NB4 (cell line): ENCODE measurements at places on chromosomes 4 and X.

DNA sequence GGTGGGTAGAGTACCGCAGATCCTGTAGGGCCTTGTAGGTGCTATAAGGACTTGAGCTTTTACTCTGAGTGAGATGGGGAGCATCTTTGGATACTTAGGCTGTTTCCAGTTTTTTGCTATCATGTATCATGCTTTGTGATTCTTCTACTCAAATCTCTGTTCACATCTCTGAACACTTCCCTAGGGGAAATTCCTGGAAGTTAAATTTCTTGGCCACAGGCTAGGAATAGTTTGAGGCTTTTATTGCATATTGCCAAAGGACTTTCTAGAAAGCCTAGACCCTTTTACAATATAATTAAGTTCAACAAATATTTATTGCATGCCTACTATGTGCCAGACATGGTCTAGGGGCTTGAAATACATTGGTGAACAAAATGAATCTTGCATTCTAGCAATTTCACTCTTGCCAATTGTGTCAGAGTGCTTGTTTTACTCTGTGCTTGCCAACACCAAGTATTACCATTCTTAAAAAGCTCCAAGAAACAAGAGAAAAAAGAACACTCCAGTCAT lies 4.1 kb upstream of the PGRMC1 start:
- no peak for DNase-seq

DNA sequence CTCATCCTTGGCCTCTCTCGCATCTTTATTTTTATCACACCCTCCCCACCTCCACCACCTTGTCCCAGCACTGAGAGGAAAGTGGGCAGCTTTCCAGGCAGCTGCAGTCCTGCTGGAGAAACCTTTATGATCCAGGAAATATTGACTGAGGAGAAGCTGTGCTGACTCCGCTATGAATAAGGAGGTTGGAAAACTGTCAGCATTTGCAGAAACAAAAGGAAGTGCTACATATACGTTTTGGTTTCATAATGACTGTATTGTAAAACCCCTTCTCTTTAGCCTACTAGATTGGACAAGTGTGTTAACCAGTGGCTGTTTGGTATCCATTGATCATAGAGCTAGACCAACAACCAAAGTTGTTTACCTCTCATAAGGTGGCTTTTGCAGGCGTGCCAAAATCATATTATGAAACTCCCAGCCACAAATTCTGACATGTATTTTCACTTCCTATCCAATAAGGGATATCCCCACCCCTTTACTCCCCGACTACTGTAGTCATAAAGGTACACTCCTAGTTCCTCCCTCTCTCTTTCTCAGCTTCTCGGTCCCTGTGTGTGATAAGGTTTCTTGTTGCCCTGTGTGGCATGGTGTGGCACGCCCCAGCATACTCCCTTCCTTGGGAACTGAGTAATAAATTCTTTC lies 88.4 kb downstream of the GPR143 start:
- no peak for DNase-seq

DNA sequence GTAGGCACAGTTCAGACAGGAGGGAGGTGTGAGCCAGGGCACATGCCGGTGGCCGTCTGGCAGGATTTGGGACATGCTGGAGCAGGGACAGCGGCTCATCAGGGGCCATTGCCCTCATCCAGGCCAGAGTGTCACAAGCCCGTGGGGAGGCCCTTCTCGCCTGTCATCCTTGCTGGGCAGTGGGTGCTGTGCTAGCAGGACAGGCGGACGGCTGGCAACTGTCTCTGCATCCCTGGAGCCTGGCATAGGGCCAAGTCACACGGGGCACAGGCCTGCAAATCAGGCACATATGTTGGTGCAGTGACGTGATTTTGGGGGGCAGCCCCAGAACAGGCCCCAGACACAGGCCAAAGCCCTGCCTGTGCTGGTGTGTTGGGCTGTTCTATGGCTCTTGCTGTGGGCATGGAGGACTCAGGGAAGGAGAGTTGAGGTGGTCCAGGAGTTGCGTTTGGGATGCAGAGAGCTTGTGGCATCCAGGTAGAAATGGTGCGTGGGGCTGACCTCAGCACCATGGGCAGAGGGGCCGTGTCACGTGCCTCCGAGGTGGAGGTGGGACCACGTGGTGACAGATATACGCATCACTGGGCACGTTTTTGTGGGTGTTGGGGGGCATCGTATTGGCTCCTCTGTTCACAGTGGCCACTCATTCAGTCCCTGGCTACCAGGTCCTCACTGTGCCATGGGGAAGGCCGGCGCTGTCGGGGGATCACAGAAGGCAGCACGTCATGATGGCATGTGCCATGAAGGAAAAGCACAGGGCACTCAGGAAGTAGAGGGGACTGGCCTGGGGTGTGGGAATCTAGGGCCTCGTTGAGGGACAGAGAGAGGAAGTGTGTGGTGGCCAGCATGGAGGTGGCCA lies 14.6 kb upstream of the MSANTD1 start:
- DNase-seq, result no peak

DNA sequence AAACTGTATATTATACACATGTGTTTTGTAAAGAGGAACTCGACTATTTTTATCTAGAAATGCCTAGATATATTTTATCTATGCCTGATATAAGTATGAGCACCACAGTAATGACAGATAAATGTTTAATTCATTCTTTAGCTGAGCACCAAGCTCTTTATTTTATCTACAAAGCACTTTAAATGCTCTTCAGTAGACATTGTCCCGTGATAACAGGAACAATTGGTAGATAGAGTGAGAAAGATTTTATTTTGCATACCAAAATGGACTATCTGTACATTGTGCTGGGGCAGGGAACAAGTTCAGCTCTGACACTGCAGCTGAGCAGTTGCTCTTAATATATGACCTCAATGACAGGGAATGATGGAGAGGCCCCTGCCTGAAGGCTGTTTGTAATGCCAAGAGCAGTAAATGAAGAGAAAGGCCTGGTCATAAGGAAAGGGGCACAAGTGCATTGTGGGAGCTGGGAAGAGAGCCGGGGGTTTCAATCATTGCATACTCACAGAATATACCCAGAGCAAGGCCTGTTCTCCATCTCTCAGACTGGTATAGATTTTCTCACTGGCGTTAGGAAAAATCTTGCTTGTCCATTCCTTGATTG lies 57.3 kb downstream of the SEPTIN11 start:
- DNase-seq, result no peak

DNA sequence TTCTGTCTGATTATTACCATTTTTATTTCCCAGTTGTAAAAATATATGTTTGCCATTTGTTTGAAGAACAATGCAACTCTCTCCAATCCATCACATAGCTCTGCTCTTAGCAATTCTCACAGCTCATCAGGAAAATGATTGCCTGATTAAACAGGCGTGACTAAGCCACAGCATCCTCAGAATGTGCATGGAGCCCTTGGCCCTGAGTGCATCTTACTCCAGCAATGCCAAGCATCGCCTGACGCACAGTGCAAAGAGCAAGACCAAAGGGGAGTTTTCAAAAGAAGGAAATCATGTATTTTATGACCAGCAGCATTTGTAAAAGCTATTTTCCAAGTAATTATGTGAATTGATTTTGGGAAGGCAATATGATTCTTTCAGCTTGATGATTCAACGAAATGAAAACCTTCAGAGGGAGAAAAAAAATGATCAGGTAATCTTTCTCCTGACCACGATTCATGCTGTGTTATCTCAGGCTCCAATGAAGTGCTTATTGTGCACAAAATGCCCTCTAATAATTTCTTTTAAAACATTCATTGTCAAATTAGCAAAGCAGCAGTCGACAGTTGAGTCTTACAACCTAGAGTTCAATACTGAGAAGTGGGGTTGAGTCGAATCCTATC lies 138.0 kb upstream of the FAM9B start:
- no peak for DNase-seq

DNA sequence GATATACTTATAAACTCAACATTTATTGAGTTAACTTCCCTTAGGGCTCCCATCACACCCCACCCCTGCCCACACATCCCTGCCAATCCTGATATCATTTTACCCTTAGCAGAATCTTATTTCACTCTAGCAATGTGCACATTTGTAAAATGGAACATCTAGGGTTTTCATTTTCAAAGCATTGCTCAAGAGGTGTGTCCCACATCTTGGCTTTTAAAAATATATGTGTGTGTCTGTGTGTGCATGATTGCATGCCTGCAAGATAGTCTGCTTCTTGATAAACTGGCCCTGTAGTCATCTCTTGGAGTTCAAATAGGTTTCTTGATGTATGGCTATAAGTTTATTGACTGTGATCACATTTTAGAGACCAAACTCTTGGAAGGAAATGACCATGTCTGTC lies 26.4 kb upstream of the EGF start:
- DNase-seq, result no peak

GRCh38 chr4:186074189-186074588 lies 5.2 kb downstream of the TLR3 start:
- DNase-seq, result no peak

DNA sequence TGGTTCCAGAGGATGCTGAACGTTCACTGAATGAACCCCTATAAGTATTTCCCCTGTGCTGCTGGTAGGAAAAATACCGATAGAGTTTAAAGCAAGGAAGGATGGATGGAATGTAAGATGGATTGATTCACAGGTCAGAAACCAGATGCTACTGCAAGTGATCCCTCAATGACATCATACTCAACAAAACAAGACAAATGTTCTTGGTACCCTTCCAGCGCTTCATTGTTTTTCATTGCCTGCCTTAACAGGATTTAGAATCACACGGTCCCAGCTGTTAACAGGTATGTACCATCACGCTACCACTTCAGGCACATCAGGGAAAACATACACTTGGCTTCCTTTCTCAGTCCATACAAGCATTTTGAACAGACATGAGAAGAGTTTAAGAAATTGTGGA lies 118.1 kb upstream of the TLR3 start:
- DNase-seq, result no peak

DNA sequence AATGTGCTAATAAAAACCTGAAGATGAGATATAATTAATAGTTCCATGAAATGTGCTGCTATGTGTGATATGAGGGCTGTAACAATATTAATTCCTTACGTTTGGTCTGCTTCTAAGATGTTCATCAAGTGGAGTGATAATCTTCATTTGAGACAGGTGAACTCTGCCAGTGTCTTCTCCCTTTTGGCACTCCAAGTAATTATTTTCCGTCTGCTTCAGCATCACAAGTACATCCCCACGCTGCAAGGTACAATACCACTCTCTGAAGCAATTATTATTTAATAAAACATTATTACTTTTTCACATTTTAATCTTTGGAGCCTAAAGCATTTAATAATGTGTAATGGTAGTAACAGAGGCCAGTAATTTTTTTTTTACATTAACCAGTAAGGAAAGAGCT lies 44.4 kb downstream of the RPS3A start:
- DNase-seq, result no peak

DNA sequence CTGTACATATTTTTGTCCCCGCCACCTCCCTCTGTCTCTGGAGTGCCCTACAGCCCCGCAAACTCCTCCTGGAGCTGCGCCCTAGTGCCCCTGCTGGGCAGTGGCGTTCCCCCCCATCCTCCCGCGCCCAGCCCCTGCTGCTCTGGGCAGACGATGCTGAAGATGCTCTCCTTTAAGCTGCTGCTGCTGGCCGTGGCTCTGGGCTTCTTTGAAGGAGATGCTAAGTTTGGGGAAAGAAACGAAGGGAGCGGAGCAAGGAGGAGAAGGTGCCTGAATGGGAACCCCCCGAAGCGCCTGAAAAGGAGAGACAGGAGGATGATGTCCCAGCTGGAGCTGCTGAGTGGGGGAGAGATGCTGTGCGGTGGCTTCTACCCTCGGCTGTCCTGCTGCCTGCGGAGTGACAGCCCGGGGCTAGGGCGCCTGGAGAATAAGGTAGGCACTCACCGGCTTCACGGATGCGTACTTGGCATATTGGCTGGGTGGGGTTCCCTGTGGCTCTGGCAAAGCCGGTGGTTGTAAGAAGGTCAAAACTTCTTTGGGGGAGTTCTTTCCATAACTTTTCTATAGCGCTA lies 653 bp downstream of the HHIP start:
- DNase-seq, result no peak

DNA sequence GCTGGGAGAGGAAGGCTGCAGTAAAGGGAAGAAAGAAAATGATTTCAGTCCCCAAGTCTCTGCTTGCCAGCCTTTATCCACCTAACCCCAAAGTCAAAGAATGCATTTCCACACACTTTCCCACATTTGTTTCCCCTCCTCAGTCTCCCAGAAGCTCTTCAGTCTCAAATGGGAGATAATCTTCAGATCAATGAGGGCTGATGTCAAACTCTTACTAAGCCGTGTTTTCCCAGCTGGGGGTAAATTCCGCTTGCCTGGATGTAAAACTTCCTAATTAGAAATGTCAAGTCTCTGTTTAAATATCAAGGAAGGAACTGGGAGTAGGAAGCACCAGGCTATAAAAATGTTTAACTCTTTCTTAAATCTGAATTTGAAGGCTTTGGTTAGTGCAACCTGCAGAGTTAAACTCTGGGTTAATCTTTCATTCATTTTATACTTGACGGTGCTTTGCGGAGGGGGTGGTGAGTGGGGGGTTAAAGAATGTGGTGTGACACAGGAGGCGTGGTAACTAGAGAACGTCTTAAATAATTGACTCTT lies 601.4 kb upstream of the ACTRT1 start:
- DNase-seq, result no peak

DNA sequence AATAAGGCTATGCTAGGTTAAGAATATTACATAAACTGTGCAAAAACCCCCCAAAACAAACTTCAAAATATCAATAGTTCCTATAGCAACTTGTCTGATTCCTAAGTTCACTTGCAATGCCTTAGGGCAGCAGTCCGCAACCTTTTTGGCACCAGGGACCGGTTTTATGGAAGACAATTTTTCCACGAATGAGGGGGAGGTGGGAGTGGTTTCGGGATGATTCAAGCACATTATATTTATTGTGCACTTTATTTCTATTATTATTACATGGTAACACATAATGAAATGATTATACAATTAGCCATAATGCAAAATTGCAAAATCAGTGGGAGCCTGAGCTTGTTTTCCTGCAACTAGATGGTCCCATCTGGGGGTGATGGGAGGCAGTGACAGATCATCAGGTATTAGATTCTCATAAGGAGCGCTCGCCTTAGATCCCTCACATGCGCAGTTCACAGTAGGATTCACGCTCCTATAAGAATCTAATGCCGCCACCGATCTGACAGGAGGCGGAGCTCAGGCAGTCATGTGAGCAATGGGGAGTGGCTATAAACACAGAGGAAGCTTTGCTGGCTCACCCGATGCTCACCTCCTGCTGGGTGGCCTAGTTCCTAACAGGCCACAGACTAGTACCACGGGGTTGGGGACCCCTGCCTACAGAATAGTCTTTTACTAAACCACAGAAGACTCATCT lies 39.7 kb downstream of the ACOX3 start:
- DNase-seq, result peak; percentile 75

DNA sequence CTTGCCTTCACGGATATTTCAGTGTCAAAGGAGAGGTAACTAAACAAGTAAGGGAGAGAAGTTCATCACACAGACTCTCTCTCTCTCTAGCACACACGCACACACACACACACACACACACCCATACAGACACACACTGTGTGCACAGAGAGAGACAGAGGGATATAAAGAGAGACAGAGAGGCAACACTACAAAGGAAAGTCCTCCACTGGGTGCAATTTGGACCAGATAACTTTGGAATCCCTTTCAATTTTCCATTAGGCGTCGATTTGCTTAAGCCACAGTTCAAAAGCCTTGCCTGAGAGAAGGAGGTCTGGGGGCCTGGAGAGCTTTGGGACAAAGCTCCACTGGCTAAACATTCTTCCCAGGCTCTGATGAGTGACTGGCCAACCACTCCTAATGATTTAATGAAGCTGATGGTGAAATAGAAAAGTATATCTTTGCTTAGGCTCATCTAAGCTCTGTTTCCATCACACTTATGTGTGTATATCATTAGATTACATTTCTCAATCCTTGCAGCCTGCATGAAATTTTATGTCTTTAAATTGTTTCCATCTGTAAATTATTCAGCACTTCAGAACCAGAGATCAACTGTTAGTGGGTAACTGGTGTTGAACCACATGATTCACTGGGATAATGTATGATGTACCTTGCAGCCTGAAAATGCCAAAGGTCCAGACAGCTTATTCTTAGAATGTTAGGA lies 180.8 kb downstream of the MAGEB17 start:
- DNase-seq, result no peak

GRCh38 chr4:108878806-108879205 lies 116.0 kb upstream of the ETNPPL start:
- DNase-seq, result no peak
